ENCODE measurements at places on chromosomes 3 and 15.

DNA sequence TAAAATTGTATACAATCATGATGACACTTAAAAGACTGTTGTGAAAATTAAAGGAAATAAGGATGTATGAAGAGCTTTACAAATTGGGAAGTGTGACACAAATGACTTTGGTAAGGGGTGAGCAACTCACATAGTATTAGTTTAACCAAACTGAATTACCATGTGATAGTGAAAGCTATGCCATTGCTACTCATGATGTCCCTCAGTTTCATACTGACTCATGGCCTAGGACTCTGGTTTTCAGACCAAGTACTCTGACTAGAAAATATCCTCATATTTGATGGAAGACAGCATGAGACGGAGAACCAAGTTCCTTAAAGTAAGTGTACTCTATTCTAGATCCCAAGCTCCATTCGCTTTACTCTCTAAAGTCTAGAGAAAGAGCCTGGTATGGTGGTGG, 203.2 kb upstream of the ICE2 start:
- no peak for DNase-seq

DNA sequence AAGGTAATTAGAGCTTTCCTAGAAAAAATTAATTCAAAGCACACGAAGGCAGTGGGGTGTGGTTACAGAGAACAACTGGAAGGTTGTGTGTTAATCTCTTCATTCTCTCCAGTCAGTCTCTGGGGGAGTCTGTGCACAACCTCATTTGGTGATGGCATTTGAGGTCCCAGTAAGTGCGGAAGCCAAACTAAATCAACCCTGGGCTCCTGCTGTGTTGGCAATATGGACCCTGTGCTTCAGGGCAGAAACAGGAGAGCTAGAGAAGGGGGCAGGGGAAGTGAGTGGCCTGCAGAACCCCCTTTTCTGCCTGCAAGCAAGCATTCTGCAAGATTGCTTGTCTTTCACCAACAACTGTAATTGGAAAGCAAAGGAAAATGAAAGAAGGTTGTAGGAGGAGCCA, 195.9 kb upstream of the ST8SIA2 start:
- no peak for DNase-seq

DNA sequence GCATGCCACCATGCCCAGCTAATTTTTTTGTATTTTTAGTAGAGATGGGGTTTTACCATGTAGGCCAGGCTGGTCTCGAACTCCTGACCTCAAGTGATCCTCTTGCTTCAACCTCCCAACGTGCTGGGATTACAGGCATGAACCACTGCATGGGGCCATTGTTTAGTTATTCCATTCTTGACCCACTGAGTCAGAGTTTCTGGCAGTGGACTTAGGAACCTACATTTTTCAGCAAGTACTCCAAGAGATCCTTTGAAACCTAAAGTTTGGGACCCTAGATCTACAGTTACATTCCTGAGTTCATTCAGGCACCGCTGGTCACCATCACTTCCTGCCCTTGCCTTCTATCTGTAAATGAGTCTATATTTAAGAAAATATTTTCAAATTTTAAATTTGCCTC, 1.4 kb upstream of the TNFSF10 start:
- no peak for DNase-seq

DNA sequence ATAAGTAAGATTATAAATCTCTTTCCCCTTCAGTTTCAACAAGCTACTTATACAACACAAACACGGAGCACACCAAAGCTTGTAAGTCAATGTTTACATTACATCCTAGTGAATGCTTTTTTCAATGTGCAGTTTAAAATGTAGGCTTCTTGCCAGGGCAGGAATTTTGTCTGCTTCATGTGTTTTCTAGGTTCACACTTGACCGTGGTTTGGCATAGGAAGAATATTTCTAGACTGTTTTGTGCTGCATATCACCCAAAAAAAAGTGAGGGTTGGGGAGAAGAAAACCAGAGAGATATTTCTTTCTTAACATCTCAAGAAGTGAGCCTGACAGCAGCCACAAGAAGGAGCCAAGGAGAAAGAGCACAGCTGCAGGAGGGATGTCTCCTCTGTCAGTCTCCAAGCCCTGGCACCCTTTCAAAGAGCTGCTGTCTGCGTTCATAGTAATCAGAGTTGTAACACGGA, 255.8 kb downstream of the MEIS2 start:
- DNase-seq: no peak

DNA sequence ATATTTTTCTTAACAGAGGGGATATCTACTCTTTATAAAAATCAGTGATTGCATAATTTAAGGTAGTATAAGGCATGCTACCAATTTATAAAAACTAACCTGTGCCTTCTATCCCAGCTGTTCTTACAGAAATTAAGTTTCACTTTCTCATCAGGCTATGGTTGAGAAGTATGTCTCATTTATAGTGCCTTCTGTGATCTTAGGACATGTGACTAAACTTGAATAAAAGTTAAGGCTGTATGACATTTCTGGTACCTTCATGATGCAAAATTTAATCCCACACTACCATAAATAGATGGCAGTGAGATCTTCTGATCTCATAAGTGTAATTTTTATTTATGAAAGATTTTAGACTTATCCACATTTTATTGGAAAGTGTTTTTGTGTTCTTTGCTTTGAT, 12.6 kb downstream of the TIPARP start:
- no peak for DNase-seq

GRCh38 chr15:36948982-36949381, 151.4 kb downstream of the MEIS2 start:
- DNase-seq: no peak

GRCh38 chr3:175914785-175915184, 1055.7 kb downstream of the NAALADL2 start:
- no peak for DNase-seq

DNA sequence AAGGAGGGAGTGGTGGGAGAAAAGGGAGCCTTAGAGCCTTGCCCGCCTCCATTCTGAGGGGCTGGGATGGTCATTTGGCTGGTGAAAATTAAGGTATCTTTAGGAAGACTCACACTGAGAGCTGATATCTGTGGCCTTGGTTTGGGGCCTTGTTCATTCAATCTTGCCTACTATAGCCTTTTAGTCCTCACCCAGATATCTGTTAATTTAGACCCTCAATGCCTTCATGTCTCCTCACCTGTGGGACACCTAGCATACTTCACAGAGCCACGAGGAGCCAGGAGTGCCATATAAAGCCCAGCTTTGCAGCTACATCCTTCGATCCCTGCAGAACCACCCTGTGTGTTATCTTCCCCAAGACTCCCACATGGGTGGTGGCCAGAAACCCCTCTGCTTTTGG, 4.7 kb upstream of the ARNT2 start:
- DNase-seq: no peak

- DNase-seq: no peak
These were observed 48.7 kb upstream of the IREB2 start for GRCh38 chr15:78389322-78389721.

GRCh38 chr3:46642971-46643370, 30.6 kb downstream of the FAM240A start:
- DNase-seq: no peak

DNA sequence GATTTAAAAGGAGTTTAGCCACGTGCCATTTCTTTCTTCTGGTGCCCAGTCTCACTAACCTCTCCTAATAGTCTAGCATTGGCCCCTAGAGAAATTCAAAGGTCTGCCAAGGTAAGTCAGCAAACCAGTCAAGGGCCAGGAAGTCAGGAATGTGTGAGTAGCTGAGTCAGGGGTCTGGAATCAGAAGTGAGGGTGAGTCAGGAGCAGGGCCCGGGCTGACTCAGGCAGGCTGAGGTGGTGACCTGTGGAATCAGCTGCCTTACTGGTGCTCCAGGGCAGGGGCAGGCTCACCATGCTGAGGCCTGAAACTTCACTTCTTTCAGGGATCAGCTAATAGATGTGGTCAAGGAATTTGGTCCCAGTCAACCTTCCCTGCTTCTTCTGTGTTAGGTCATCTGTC, 105.8 kb upstream of the MYZAP start:
- no peak for DNase-seq

DNA sequence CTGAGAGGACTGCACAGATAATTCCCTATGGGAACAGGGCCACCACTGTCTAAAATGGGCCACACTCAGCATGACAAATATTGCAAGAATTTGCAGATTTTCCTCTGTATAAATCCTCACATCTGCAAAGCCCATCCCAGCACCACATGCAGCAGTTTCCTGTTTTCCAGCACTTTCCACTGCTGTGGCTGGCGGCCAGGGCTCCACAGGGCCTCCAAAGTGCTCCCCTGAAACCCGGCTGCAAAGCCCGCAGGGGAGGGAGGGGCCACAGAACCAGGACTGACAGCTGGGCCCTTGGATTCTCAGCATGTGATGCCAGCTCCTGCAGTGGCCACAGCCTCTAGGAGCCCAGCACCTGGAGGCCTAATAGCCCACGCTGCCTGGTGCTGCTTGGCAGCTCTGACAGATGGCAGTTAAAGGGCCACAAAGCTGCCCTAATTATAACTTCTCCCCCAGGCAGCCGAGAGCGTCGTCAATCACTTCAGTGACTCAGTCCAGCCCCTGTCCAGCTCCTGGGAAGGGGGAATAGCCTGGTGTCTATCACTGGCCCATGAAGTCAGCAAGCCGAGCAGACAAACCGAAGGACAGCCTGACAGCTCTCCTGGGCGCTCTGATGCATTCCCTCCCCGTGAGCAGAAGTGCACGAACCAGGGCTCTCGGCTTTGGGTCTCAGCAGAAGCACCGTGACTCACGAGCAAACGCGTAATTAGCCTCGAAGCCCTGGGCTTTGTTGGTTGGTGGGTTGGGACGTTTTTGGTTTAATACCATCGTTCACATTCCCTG, 4.7 kb downstream of the LRRC15 start:
- no peak for DNase-seq

DNA sequence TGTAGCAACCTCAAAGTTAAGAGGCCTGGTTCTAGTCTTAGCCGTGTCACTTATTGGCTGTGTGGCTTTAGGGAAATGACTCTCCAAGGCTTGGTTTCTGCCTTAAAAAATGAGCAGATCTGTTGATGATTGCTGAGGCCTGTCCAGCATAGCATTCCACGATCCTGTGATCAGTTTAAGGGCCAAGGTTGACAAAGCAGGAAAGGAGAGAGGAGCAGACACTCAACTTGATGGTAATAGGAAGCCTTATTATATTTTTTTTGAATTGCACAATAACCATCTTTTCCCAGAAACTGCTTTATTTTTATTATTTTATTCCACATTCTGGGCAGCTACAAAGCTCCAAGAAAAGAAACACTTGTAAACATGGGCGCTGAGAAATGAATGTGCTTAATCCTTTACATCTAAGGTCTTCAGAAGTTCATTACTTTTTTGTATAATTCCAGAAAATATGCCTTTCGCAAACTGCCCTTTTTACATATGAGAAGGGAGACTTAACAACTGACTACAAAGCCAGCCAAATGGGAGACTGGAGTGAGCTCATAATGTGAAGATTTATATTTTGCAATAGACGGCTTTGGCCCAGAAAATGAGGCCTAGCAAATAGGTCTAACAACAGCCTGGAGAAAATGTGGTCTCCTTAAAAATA, 241.0 kb downstream of the ATP8B4 start:
- DNase-seq: no peak

GRCh38 chr3:40701016-40701588, 176.3 kb downstream of the ZNF621 start:
- no peak for DNase-seq

DNA sequence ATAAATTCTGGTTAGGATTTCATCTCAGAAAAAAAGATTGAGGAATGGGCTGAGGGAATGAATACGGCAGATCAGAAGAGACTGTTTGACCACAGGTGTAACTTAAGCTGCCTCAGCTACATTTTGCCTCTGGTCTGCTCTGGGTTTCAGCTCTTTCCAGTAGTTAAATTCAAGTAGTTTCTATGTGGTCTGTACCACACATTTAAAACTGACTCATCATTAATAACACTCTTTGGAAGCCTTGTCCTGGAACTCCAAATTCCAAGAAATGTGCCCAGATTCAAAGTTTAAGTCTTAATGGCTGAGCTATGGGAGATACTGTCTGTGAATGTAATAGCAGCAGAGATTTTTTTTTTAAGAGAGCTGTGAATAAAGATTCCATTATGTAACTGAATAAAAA, 133.1 kb upstream of the IGSF10 start:
- DNase-seq: no peak

DNA sequence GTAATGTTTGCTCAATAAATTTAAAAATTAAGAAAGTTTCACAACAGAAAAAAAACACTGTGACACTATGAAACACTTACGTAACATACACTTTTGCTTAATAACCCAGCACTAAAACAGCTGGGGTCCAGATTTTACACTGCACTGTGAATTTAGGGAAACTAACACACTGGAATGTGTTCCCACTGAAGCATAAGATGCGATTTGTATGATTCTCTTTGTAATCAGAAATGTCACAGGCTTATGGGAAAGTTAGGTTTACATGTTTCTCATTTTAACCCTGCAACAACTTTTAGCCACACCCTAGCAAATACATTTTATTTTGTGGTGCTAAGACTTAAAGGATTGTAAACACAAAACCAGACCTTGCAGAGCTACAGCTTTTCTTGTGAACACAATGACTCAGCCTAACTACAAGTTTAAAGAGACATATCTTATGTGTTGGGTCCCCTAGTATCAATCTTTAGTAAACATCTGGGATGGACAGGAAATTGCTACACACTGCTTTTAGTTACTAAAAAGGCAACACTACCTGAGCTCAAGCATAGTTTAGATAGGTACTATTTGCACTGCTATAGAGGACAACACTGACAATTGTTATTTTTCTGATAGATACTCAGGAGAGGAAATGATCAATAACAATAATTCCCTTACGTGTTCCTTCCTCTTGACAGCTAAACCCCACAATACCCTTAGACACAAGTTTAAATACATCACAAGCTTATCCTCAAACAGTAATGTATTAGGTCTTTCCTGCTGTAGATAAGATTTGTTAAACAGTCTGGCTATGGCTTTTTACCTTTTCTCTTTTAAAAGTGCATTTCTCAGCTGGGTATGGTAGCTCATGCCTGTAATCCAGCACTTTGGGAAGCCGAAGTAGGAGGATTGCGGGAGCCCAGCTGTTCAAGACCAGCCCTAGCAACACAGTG, 3.8 kb downstream of the PLD1 start:
- DNase-seq: no peak

- DNase-seq: no peak
These were observed 353 bp downstream of the ATG3 start for GRCh38 chr3:112561484-112561733.

DNA sequence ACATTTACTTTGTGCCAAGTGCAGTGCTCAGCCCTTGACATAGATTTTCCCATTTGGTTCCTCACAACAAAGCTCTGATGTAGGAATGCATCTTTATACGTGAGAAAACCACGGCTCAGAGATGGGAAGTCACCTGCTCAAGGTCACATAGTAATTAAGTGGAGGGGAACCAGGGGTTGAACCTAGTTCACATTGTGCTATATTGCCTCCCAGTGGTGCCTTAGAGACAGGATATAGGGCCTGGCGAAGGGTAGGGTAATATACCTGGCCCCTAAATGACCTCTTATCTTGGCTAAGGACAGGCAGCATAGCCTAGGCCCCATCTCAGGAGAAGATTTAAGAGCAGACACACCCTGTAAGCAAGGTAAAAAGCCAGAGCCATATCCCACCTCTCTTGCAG, 71.5 kb downstream of the FOXP1 start:
- peak; percentile 24 for DNase-seq

GRCh38 chr15:85536341-85536740, 155.9 kb downstream of the AKAP13 start:
- DNase-seq: no peak

- no peak for DNase-seq
These were observed 43.0 kb downstream of the CTXND1 start for GRCh38 chr15:80208758-80209734.

Data from activated CD4-positive, alpha-beta T cell treated with anti-CD3 and anti-CD28 coated beads, Interleukin-2, Interleukin-4, amounts not matched to agents 100 ng/mL and 50 ng/mL, durations not matched to agents 16 hours and 8 hours (primary cell).